ENCODE measurements at places on chromosomes 13 and 19.

DNA sequence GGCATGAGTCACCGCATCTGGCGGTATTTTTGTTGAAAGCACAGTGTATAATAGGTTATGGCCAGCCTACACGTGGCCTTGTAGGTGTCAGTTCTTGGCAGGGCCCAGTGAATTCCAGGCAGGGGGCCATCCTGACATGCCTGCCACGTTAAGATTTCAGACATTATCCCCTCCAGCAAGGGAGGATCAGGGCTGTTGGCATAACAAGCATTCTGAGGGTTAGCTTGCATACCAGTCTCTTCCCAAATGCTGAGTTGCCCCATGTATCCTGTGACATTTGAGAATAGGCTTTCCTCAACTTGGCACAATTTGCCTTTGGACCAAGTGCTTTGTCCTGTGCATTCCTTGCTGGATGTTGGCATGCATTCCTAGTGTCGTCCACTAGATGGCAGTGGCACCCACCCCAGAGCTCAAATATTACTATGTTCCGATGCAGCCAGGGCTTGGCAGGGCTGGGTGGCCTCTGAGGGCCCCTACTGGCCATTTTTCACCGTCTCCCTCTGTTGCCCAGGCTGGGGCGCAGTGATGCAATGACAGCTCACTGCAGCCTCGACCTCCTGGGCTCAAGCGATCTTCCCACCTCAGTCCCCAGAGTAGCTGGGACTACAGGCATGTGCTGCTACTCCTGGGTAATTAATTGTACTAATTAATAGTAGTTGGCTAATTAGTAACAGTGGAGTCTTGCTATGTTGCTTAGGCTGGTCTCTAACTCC is 31.2 kb downstream of the NLRP12 start:
- DNase-seq = peak; percentile 85

DNA sequence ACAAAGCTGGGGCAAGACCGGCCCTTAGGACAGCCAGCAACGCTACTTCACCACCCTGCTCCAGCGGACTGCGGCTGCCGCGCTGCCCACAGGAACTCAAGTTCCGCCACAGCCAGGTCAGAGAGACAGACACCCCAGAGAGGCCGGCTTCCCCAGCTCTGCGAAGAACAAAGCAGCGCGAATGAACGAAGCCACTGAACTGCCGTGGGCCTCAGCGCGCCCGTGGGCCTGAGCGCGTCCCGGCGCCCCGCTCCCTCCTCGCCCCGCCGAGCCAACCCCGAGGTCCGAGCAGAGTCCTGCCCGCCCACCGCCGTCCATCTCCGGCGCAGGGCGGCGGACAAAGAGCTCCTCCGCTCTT is 158.4 kb downstream of the RNF17 start:
- no peak for DNase-seq

DNA sequence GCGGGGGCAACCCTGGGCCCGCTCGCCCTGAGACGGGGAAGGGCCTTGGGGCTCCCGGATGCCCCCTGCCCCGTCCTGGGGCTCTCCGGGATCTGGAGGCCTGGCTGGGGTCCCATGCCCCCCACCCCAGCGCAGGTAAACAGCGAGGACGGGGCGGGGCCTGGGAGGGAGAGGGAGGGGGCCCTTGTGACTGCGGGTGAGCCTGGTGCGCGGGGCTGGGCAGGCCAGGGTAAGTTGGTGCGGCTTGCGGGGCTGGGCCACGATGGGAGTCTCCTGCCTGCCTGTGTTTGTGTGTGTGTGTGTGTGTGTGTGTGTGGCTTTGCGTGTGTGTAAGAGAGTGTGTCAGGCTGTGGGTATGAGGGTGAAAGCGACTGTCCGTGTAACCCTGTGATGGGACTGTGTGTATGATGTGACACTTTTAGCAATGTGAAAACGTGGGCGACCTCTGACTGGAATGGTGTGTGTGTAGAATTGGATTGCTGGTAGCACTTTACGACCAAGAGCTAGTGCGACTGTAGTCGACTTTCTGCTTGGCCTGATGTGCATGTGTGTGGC is 426 bp downstream of the KLC3 start:
- DNase-seq = no peak

DNA sequence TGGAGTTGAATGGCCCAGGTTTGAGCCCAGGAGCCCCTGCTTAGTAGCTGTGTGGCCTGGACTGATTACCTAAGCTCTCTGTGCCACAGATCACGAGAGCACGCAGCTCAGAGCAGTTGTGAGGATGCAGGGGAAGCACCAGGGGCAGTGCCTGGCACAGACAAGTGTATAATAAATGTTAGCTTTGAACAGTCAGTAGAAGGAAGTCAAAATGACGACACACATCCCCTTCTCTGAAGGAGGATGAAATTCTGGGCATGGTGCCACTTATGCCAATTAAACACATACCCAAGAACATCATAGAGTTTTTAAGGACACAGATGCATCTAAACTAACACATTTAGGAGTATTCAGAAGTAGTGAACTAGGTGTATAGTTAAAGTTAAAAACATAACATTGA is 24.9 kb upstream of the SIGLEC11 start:
- no peak for DNase-seq

DNA sequence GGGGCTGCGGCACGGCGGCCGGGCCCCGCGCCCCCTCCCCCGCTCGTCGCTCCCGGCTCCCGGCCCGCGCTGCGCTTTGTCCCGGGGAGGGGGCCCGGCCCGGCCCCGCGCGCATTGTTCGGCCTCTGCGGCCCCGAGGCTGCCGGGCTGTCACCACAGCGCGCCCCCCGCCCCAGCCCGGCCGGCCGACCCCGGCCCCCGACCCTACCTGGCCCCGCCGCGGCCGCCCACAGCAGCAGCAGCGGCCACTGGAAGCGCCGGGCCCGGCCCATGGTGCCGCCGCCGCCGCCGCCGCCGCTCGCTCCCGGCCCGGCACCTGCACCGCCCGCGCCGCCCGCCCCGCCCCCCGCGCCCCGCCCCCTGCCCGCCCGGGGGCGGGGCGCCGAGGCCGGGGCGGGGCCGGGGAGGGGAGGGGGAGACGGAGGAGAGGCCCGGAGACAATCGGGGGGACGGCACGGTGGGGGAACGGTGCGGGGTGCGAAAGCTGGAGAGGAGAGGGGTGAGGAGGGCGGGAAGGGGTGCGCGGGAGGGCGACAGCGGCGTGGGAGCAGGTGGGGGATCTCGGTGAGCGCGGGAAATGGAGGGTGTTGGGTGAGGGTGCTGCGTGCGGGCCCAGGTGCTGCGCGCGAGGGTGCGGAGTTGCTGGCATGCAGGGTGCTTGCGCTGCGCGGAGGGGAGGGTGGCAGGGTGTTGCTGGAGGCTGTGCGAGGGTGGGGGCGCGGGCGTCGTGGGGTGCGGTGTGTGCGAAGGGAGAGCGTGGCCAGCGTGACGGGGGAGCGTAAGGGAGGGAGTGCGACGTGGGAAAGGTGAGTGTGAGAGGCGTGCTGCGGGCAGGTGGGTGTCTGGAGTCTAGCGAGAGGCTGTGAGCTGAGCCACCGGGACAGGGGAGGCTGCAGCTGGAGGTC is at the start of gene CADM4:
Gene CADM4, minus strand, starts transcription at position 332 of the 905 bp plus-strand sequence. Its CDS starts 60 bp downstream, at position 272.
- peak; percentile 84 for DNase-seq

DNA sequence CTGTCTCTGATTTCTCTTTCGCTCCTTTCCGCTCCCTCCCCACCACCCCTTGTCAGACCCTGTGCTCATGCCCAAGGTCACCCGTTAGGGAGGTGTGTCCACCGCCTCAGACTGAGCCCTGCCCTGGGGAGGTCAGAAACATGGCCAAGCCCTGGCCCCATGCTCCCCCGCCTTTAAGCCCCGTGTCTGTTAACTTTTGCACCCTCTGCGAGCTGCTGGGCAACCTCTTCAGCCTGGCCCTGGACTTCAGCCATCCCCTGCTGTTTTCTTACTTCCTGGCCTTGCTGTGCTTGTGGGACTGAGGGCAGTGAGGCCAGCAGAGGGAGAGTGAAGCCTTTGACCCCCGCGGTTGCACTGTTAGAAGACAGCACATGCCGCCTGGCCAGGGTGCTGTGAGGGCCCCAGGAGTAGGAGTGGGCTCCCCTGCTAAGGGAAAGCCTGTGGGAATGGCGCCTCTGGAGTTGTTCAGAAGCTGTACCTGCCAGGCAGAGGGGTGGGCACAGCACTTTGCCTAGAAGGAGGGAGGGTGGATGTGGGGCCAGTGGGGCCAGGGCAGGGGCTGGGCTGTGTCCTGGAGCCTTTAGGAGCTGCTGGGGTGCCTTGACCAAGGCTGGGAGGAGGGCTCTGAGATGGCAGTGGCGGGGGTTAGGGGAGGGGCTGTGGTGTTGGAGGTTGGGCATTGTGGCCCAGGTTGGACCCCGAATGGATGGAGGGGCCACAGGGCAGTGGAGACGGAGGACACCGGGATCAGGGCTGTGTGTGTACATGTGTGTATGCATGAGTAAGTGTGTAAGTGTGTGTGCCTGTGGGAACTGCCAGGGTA is 7.9 kb downstream of the UPF1 start:
- no peak for DNase-seq

- no peak for DNase-seq
These were observed 17.9 kb downstream of the COG3 start for GRCh38 chr13:45482571-45483173.

DNA sequence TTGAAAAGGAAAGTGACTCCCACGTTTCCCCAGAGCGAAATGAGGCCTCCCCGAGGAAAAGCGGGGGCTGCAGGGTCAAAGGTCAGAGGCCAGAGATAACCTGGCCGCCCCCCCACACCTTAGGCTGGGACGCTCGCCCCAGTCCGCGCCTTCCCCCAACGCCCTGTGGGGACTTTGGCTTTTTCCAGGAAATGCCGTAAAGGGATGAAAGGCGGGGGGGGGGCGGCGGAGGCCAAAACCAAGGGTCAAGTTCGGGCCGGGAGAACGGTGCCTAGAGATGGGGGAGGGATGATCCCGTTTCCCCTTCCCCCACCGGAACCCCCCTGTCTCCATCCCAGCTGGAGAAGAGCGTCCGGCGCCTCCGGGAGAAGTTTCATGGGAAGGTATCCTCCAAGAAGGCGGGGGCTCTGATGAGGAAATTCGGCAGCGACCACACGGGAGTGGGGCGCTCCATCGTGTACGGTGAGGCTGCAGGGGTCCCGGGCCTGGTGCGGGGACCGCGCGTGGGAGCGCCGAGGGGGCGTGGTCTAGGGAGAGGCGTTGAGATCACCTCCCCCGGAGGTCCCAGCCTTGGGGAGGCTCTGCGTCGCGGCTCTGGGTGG is 575 bp downstream of the SHFL start:
- DNase-seq = peak; percentile 58

DNA sequence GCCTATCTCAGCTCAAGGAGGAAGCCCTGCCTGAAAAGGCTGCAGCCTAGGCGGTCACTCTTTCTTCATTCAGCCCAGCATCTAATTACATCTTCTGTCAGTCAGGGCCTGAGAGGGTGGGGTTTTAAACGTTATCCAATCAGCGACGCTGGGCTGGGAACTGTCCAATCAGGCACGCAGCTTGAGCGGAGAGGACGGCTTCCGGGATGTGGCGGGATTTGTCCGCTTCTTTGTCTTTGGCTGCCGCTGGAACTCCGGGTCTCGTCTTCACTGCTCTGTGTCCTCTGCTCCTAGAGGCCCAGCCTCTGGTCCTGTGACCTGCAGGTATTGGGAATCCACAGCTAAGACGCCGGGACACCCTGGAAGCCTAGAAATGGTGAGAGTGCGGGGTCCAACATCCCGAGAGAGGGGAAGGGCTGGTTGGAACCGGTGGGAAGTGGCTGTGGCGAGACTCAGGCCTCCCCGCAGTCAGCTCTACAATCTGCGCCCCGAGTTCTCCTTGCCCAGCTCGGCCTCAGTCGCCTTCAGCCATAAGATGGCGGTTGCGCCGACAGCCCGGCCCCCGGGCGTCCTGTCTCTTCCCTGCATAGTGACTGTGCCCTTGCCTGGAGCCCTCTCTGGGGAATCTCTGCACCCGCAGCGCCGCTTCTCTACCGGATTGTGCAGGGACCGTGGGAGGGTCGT is at the start of gene ZNF738:
Gene ZNF738, plus strand, starts transcription at position 233 of the 684 bp plus-strand sequence. Its CDS starts 141 bp downstream, at position 374.
- DNase-seq = peak; percentile 87

DNA sequence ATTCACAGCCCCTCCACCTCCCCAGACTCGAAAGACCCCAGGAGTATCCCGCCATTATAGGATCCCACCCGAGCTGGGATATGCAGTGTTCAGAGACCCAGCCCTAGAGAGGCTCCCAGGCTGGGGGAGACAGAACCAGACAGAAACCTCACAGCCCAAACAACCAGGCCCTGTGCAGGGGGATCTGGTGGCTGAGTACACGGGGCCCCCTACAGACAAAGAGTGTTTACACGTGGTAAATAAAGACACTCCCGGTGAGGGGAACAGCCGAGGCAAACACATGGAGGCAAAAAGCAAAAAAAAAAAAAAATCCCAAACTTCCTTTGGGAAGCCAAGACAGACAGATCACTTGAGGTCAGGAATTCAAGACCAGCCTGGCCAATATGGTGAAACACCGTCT is 25.1 kb downstream of the TINCR start:
- DNase-seq = no peak

GRCh38 chr19:30634131-30634830 is 262.1 kb downstream of the ZNF536 start:
- DNase-seq = no peak

GRCh38 chr19:7773841-7774240 is 10.8 kb downstream of the CLEC4M start:
- DNase-seq = no peak

GRCh38 chr13:79846386-79846785 is 365.4 kb downstream of the NDFIP2 start:
- no peak for DNase-seq

DNA sequence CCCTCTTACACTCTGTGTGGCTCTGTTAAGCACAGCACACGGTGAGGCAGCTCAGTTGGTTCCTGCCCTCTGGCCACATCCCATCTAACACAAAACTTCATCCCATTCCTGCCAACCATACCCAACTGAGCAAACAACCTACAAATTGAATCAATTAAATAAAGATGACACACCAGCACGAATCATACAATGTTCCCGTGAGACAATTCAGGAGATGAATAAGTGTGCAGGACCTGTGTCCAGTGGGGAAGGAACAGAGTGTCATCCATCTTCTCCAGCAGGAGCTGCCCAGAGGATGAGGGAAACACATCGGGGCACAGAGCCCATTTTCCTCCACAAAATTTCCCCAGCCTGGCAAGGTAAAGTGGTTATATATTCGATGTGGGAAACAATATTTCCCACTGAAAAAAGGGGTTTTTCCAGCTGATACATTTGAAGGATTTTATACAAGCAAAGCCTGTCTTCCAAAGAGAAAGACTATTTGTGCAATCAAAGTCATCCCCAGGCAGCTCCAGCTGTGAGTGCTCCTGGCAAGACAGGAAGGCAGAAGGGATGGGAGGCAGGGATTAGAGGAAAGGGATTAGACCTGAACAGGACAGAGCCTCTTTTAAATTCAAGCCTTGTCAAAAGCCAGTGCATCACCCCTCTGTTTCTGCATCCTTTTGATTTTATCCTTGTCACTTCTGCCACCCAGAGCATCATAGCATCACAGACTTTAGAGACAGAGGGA is 240.2 kb downstream of the LHFPL6 start:
- DNase-seq = no peak

DNA sequence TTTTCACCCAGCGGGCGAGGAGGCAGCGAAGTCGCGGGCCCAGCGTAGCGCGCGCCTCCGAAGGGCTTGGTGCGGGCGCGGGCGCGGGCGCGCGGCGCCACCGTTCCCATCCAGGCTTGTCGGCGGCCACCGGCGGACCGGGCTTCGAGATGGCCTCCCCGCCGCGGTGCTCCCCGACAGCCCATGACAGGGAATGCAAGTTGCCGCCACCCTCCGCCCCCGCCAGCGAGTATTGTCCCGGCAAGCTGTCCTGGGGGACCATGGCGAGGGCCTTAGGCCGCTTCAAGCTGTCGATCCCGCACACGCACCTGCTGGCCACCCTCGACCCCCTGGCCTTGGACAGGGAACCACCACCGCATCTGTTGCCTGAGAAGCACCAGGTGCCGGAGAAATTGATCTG is at the start of gene WDR88:
Gene WDR88, plus strand, starts transcription at position 94 of the 400 bp plus-strand sequence. Its CDS starts 56 bp downstream, at position 150.
- no peak for DNase-seq

Data from GM13976 (cell line).